ENCODE measurements at places on chromosomes 1 and 21.

DNA sequence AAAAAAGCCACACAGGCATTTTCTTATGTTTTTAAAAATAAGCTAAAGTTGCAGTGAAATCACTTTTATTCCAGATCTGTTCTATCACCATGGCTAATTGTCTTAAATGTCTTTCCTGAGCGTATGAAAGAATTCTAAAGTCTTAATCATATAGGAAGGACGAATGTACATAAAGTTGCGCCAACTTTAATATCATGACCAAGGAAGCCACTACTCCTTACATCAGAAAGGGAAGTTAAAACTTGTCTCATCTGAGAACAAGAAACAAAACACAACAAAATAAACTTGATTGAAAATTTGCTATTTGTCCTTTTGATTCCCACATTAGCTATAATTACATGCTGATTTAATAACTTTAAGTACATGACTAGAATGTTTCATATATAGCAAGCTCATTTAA is 26.5 kb downstream of the CNIH4 start:
- DNase-seq: no peak

DNA sequence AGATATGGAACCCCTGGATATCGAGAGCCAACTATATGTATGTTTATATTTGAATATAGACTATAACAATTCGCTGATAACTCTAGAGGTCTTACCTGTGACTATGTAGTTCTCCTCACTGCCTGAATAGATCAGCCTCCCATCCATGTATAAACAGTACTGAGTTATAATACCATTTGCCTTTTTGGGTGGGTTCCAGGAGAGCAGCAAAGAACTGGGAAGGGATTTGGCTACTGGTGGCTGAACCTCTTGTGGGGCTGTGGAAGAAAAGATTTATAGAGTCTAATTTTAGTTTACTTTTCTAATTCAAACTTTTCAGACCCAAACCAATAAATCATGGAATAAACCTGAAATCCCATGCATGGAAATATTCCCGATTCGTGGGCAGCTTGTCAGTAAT is 376.9 kb downstream of the USH2A start:
- no peak for DNase-seq

- DNase-seq: no peak
Measured at GRCh38 chr1:33292726-33293340, 28.1 kb downstream of the A3GALT2 start.

DNA sequence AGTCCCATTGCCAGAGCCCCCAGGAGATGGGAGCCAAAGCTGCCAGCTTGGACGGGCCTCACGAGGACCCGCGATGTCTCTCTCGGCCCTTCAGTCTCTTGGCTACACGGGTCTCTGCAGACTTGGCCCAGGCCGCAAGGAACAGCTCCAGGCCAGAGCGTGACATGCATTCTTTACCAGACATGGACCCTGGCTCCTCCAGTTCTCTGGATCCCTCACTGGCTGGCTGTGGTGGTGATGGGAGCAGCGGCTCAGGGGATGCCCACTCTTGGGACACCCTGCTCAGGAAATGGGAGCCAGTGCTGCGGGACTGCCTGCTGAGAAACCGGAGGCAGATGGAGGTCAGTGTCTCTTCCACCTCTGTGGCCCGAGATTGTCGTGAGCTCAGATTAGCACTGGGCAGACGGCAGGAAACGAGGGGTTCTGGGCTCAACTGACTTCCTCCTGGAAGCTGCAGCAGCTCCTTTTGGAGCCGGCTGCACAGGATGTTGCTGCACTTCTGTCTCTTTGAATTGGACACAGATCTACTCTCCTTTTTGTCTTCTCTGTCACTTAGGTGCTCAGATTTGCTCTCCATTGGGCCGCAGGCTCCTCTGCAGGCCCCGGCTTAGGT is 68.0 kb downstream of the DISC1 start:
- peak; percentile 16 for DNase-seq

DNA sequence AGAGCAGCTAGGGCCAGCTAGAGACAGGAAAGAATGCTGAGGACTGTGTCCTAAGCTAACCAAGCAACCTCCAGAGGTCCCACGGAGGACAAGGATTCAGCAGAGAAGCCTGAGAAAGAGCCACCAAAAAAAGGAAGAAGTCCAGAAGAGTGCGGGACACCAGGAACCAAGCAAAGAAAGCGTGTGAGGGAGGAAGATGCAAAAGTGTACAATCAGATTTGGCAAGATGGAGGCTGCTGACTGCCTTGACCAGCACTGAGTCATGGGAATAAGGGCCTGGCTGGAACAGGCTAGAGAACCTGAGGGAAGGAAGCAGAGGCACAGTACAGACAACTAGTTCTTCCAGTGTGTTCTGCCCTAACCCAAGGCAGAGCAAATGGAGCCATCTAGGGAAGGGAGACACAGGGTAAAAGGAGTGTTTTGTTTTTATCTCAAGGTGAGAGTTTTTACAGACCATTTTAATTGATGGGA is 18.5 kb downstream of the TP53BP2 start:
- no peak for DNase-seq

DNA sequence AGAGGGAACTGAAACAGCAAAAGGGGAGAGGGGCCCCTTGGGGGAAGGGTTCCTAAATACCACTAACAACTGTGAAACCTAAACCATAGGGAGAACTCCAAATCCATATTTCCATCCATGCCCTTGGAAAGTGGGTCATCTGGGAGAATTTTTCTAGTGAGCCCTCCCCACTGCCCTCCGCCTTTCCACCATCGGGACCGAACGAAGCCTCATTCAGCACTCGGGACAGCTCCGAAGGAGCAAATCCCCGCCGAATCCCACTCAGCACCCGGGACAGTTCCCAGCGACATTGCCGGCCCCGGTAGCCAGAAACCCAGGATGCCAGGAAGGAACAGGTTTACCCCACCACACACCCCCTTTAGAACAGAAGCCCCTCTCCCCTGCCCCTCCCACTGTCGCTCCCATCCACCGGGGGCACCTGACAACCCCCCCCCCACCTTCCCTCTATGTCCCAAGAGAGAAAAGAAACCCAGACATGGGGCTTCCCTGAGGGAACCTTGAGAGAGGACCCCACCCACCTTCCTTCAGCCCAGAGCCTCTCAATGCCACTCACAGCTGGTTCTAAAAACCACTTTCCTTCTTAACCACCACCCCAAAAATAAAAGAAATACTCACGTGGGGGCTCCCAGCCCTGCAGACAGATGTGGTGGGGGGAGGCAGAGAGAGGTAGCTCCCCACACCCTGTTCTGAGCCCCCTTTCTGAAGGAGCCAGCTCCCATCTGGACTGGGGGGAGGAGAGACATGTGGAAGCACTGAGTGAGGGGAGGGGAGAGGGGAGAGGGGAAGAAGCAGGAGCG is 4.5 kb downstream of the DLGAP3 start:
- no peak for DNase-seq

DNA sequence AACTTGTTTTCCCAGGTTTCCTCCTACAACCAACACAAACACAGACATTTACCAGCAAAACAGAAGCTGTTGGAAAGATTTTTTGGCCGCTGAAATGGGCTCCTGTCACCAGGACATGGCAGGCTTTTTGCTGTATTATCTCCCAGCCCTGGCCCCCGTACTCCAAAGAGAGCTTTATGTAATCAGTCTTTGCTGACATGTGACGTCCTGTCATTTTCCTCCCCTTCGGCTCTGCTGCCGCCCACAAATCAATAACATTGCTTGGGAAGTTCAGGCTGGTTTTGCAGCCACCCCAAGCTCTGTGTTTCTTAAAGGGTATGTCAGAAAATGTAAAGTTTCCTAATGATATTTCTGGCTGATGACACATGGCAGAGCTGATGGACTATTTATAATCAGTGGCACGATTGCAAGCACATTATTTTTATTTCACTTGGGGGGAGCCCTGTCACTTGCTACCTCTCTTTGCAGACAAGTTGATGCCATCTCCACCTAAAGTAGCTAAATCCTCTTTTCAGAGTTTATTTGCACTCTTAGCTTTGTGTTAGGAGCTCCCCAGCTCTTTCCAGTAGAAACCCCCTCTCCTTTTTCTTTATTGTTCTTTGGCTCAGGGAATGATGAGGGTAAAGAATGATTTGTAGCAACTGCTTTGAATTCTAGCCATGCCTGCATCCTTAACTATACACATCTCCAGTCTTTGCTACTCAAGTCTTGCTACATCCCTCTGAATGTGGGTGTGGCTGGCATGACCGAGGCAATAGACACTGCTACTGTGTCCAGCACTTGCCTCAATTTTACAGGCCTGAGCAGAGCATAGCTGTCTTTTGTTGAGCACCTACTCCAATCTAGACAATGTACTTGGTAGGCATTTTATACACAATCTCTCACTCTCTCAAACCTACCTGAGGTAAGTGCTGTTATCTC is 67.3 kb downstream of the ELAVL4 start:
- no peak for DNase-seq

DNA sequence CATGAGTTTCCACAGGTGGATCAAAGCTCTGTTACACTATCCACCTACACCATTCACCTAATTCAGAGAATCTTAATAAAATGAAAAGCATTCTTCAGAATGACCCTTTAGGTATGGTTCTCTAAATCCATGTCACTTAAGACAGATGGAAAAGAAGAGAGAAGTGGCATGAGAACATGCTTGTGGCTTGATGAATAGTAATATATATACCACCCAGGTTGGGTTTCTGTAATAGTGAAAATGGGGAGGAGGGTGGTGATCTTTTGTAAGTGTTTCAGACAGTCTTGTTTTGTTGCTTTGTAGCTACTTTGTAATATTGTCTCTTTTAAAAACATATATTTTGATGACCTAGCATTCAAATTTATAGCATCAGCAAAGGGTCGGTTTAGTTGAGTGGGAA is 469.8 kb downstream of the USP25 start:
- no peak for DNase-seq

- no peak for DNase-seq
Measured at GRCh38 chr21:32147041-32147440, 131.8 kb downstream of the MIS18A start.

GRCh38 chr1:69967245-69967766 is 238.1 kb downstream of the LRRC40 start:
- DNase-seq: no peak

DNA sequence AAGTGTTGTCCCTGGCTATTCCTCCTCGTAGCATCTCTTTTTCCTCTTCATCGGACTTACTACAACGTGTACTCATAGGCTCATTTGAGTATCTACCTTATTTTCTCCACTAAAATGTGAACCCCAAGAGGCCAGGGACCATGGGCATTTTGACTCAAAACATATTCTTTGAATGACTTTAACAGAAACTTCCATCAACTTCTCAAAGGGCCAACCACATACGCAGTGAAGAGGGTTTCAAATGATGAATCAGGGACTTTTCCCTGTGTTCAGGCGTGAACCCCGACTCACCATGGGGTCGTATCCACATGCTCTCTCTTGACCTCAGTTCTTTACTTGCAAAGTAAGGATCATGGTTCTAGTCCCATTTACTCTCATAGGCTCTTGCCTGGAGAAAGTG is 20.2 kb upstream of the GPR137B start:
- DNase-seq: no peak

GRCh38 chr1:191151321-191151807 is 673.7 kb upstream of the BRINP3 start:
- DNase-seq: no peak

- DNase-seq: no peak
Measured at GRCh38 chr21:44865561-44866280, 7.8 kb downstream of the PTTG1IP start.

DNA sequence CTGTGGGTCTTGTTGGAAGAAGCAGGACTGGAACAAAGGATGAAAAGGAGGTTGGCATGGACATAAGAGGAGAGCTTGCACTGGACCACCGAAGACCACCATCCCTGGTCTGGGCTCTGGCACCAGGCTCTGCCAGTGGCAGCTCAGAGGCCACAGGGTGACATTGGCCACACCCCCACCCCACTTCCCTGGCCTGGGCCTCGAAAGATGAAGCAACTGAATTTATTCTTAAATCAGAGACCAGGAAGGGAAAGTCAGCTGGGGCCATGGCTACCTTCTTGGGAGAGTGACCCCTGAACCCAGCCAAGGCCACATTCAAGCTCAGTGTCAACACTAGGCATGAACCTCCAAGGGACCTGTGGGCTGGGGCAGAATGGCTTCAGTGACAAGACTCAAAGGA is 4.0 kb downstream of the KLHDC7A start:
- DNase-seq: no peak

- no peak for DNase-seq
Measured at GRCh38 chr1:45864167-45865106, 61.0 kb downstream of the MAST2 start.

All from C1 segment of cervical spinal cord (tissue), 14 donors.